Foreskin melanocyte (primary cell): ENCODE measurements at places on chromosomes 7 and 10.
A peak's percentile ranks its signal among the peaks of the same experiment; 100 is the strongest.

GRCh38 chr7:117659531-117660011, 179.7 kb downstream of the CFTR start:
- DNase-seq = no peak

DNA sequence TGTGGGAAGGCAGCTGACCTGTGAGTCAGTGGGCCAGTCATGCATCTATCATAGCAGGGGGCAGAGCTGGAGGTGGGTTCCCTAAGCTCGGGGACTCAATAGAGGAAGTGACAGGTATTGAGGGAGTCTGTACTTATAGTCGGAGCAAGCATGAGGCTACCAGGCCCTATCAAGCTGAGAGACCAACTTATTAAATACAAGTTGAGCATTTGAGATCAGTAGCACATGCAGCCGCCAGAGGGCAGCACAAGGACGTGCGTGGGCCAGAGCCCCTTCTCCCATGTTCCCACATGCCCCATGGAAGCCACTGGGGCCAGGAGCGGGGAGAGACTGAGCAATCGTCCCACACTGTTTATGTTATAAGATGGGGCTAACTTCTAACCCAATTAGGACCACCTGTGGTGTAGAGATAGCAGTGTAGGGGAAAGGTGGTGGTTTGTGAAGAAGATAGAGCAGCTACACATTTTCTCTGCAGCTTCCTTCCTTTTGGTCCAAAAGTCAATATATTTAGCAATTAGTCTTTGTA, 13.0 kb upstream of the STK31 start:
- DNase-seq = peak; percentile 44

GRCh38 chr7:138478499-138478908, 18.4 kb downstream of the TRIM24 start:
- no peak for DNase-seq

- DNase-seq = no peak
These were observed 2.2 kb downstream of the FZD8 start for GRCh38 chr10:35639728-35640401.

GRCh38 chr7:157384301-157384700, 47.5 kb downstream of the DNAJB6 start:
- no peak for DNase-seq

- no peak for DNase-seq
These were observed 26.0 kb downstream of the WDR86 start for GRCh38 chr7:151383638-151384351.

GRCh38 chr10:77516575-77516974, 121.0 kb downstream of the KCNMA1 start:
- DNase-seq = no peak

DNA sequence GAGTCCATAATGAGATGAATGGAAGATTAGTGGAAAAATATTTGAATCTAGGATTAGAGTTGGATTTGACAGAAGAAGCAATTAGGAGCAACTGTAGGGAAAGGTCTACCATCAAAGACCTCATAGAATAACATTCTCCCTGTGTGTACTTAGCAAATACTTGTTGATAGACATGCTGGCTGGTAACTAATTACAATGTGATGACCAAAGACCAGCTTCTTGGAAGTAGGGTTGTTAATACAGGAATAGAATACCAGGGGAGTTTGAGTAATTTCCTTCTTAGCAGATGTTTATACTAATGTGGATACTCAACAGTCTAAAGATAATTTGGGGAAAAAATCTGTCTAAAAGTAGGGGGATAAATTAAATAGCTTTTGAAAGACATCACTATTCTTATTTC, 357.5 kb upstream of the BMPER start:
- no peak for DNase-seq
